Omental fat pad (tissue), 4 donors: ENCODE measurements at places on chromosomes 12 and 14.

- DNase-seq = no peak
Measured at GRCh38 chr12:40010899-40011774, 94.7 kb downstream of the SLC2A13 start.

DNA sequence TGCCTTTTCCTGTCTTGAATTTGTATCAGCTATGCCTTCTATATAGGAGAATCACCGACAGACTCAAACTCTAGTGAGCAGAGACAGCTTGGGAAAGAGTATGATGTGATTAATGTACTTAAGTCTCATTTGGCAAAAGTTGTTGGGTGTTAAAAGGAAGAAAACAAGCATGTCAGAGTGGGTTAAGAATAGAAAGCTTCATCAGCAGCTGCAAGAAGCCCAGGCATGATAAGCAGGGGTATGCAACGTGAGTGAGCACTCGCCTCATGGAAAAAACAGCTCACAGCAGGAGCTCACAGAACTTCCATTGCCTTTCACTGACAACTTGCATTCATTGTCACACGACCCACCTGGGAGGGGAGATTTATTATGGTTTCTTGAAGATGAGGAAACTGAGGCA is 35.9 kb upstream of the WNK1 start:
- DNase-seq = no peak

DNA sequence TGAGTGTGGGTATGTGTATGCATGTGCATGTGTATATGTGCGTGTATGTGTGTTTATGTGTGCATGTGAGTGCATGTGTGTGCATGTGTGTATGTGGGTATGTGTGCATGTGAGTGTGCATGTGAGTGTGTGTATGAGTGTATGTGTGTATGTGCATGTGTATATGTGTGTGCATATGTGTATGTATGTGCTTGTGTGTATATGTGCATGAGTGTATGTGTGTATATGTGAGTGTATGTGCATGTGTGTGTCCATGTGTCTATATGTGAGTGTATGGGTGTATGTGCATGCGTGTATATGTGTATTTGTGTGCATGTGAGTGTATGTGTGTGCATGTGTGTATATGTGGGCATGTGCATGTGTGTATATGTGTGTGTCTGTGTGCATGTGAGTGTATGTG is 25.7 kb downstream of the FAIM2 start:
- no peak for DNase-seq

- no peak for DNase-seq
Measured at GRCh38 chr12:91138337-91138920, 27.1 kb upstream of the LUM start.

- peak; percentile 55 for DNase-seq
Measured at GRCh38 chr14:105537580-105538474, 11.4 kb downstream of the TMEM121 start.

DNA sequence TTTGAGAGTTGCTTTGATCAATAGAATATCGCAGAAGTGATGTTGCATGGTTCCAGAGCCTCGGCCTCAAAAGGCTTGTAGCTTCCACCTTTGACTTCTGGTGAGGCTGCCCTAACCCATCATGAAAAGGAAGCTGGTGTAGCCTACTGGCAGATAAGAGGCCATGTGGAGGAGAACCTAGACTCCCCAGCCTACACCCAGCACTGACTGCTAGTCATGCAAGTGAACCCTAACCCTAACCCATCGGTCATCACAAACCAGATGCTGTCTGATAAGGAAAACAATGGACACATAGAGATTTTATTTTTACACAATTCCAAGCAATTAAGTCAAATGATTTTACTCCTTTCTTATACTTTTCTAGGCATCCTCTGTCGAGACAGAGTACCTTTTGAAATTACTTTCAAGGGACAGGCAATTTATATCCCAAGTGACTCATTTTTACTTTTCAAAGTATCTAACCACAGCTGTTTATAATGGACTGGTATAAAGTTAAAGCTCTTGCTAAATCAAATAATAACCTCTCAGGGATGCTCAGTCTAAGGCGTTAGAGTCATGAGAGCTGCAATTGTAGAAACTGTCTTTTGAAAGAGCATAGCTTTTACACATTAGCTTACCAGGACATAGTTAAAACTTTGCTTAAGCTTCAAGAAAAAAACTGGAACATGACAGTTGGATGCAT is 17.6 kb downstream of the PTPRB start:
- no peak for DNase-seq

DNA sequence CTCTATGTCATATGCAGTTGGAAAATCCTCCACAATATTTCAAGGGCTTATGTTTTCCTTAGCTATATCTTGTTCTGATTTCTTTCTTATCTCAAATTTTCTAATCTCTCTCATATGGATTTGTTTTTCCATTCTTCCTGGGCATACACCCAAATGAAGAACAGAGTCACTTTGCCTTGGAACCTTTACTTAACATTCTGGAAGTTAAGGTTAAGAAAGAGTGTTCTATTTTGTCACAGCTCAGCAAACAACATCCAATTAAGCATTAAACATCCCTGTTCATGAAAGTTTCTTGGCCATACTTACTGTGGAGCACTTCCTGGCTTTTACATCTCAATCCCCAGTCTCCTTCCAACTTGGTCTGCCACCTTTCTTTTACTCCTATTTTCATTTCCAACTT is 5.3 kb downstream of the NAV3 start:
- no peak for DNase-seq

GRCh38 chr14:22981876-22982476 is 375 bp downstream of the AJUBA start:
- no peak for DNase-seq

GRCh38 chr12:100186071-100186470 is 14.5 kb upstream of the ACTR6 start:
- DNase-seq = no peak

DNA sequence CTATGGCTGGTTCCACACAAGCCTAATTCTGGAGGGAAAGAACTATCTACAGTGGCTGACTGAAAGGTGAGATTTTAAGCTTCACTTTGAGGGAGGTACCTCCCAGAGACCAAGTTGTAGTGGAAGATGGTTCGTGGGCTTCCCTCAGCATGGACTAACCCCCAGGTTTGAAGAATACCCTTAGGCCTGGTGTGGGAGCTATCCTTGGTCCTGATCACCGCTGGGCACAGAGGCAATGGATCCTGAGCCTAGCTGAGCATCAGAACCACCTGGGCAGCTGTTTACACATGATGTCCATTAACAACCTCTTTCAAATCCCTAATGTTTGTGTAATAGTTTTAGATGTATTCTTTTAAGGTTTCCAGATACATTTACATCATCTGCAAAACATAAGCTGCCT is 10.3 kb downstream of the DAO start:
- DNase-seq = no peak

DNA sequence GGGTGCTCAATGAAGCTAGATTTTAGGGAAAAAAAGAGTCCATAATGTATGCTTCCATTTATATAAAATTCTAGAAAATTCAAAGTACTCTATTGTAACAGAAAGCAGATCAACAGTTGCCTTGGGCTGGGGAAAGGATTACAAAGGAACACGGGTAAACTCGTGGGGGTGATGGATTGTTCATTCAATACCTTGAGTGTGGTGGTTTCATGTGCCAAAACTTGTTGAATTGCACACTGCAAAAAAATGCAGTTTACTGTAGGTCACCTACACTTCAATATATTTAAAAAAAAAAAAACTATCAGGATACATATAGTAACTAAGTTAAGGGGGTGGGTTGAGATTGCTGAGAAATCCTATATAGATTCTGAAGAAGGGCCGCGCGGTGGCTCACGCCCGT is 33.6 kb downstream of the PAWR start:
- no peak for DNase-seq

DNA sequence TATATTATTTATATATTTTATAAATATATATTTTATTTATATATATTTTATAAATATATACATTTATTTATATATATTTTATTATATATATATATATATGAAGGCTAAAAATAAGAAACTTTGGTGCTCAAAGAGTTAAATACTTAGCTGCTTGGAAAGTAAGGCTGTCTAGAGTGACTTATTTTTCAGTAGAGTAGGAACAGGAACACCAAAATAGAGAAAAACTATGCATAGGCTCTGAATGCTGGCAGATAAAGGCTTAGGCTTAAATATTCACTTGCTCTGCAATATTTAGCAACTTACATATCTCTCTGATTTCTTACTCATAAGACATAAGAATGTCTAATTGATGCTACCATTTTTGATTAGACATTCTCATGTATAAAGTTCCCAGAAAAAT is 991.2 kb downstream of the VRK1 start:
- DNase-seq = no peak

DNA sequence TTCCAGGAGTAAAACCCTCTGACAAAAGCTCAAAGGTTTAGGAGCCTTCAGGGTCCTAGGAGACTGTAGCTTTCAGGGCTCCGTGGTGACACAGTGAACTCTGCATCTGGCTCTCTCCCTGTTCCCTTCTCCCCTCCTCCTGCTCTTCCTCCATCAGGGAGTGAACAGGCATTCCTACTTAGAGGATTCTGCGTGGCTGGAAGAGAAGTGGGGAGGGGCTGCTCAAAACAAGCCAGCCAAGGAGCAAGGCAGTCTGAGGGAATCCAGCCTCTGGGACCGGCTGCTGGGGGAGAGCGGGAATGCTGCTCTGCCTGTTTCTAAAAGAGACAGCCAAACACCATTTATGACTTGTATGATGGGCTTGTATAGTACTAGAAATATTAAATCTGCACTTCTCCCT is 49.5 kb downstream of the RBMS2 start:
- no peak for DNase-seq

GRCh38 chr14:66114071-66114470 is 372.1 kb upstream of the CCDC196 start:
- DNase-seq = no peak

- DNase-seq = no peak
Measured at GRCh38 chr12:64723630-64724029, 35.6 kb downstream of the GNS start.

DNA sequence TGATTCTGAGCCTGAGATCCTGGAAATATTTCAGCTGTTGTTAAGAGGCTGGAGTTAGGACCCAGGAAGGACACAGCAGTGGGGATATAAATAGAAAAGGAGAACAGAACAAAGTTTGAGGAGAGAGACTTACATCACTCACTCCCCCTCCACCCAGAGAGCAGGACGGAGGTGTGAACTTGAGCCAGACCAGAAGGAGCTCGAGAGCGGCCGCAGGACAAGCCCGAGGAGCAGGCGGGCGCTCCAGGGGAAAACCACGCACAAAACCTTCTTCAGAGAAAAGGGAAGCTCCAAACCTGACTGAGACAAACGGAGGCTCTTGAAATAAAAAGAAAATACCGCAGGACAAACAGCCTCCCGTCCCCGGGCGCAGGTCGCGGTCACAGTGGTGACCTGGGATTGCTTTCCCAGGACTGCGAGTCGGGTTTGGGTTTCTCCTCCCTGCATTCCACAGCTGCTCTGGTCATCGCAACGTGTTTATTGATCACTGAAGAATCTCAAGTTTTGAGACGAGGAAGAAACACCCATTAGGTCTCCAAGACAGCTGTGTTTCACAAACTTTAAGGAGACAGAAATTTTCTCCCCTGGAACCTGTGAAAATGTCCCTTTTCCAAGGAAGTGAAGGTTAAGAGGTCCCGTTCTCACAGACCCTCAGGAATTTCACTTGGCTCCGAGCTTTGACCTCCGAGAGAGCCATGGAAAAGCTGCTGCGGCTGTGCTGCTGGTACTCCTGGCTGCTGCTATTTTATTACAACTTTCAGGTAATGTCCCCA is at the start of gene ADGRD1:
TSS of gene ADGRD1 (plus strand) at position 137 of the 773 bp plus-strand sequence. CDS start at position 696, 559 bp downstream.
- DNase-seq = no peak

GRCh38 chr12:120581998-120582397 is 796 bp upstream of the POP5 start:
- DNase-seq = no peak

DNA sequence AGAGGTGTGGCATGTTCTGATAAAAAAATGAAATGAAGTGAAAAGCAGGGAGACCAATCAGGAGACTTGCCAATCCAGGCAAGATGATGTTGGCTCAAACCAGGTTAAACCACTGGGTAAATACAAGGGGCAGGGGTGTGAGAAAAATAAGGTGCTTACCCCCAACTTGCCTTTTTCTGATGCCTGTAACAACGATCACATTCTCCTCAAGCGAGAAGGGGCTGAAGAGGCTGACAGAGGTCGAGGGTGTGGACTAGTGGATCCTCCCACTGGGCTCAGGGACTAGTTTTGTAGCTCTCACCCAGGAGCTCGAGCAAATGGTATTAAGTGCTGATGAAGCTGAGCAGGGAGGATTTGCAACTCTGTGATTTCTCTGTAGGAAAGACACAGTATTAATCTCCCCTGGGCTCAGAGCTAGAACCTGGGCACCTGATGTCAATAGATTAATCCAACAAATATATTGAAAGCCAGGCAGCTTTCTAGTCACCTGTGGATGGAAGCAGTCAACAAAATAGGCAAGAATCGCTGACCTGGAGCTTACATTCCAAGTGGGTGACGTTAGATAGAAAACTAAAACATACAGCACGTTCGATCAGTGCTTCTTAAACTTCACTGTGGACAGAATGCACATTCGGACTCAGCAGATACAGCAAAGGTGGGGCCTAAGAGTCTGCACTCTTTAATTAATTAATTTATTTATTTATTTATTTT is 15.2 kb upstream of the EAPP start:
- no peak for DNase-seq

- peak; percentile 23 for DNase-seq
Measured at GRCh38 chr12:97148941-97149559, 242.0 kb downstream of the NEDD1 start.

GRCh38 chr14:100037353-100037752 is 27.9 kb upstream of the EVL start:
- DNase-seq = no peak

GRCh38 chr14:73997944-73998447 is 21.1 kb downstream of the ENTPD5 start:
- DNase-seq = no peak

GRCh38 chr14:34039428-34040047 is 88.7 kb upstream of the EGLN3 start:
- no peak for DNase-seq

GRCh38 chr12:42683933-42684801 is 94.6 kb upstream of the PRICKLE1 start:
- DNase-seq = no peak

- no peak for DNase-seq
Measured at GRCh38 chr12:58712976-58713375, 207.3 kb downstream of the LRIG3 start.

DNA sequence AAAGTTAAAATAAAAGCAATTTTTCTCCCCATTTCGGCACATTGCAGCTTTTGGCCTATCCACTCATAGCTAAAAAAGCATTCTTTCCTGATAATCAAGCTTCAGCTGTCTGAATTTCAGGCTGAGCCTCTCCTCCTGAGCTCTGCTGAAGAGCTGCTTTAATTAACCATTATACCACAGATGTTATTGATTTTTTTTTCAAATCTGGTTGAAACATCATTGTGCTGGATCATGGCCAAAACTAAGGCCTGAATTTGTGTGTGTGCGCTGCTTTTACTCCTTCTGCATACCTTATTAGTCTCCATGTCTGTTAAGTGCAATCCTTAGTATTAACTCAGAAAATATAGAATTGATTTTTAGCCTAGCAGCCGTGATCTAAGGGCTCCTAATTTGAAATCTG is 52.3 kb downstream of the MBIP start:
- DNase-seq = no peak
